ENCODE measurements at places on chromosomes 6 and 20.

DNA sequence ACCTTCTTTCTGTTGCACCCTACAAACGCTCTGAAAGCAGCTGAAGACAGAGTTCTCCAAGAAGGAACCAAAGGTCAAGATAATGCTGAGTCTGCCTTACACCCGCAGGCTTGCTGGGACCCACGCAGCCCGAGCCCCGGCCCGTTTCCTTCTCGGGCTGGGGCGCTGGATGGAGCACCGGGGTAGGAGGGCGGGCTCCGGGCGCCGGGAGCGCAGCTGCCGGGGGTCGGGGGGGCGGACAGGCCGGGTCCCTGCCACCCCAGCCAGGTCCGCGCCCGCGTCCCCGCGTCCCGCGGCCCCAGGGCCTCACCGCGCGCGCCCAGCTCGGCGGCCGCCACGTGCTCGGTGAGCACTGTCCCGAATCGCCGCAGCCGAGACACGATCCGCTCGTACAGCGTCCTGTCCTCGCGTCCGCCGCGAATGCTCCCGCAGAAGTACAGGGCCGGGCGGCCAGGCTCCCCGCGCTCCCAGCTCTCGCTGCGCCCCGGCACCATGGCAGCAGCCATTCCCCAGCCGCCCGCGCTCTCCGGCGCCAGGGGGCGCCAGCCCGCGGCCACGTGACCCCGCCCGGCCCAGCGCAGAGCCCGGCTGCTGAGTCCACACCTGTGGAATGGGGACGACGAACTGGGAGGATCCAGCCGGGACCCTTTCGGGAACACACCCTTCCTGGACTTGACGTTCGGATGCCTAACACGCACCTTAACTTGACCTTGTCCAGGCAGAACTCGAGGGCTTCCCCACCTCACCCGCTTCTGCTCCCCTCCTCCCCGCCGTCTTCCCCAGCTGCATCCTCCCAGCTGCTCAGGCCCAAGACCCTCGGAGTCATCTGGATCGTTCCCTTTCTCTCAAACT, at the start of gene DNPH1:
DNPH1 (minus strand) TSS at position 531 of the 852 bp plus-strand sequence; CDS start at position 506, 25 bp downstream.
- DNase-seq = no peak

- DNase-seq = no peak
These were observed 138.0 kb upstream of the RALGAPA2 start for GRCh38 chr20:20850407-20850806.

GRCh38 chr6:32118782-32119628, 9.0 kb downstream of the ATF6B start:
- DNase-seq = no peak

DNA sequence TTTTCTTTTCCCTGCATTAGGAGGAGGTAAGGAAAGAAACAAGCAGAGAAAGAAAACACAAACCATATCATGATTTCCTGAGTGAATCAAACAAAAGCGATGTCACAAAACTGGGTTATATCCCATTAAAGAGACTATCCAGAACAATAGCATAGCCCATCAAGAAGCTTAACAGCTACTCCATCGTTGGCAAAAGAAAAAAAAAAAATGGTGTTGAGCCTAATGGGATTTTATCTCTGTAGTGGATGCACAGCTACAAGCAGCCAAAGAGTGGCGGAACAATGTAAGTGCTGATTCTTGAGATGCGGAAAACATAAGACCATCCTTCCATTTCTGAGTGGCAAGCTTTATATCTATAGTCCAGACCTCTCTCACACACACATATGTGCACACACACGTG, 106.2 kb upstream of the NRSN1 start:
- no peak for DNase-seq

GRCh38 chr6:1665214-1665613, 55.5 kb downstream of the FOXC1 start:
- DNase-seq = no peak

- no peak for DNase-seq
These were observed 200.2 kb upstream of the SUPT3H start for GRCh38 chr6:45577836-45578504.

Measured in SIG-M5 (cell line).